Left colon (tissue), 2 donors: ENCODE measurements at places on chromosomes 12 and 14. TPM values are rescaled to one million over a fixed set of nuclear protein-coding genes. Genes with fewer than 3 reads are reported as not detected.
A peak's percentile ranks its signal among the peaks of the same experiment; 100 is the strongest.

- DNase-seq: peak; percentile 41
Measured at GRCh38 chr14:67764496-67764895, 51.9 kb downstream of the ZFYVE26 start.

DNA sequence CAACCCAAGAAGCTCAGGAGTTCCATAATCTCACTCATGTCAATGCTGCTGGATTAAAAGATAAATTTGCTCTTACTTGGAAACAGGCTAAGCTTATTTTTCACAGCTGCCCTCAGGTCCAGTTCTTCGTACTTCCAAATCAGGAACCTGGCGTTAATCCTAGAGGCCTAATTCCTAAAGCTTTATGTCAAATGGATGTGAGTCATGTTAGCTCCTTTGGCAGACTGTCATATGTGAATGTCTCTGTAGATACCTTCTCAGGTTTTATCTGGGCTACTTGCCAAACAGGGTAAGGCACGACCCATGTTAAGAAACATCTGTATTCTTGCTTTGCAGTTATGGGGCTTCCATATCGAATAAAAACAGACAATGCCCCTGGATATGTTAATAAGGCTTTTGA lies 504.6 kb downstream of the ALG10 start:
- no peak for DNase-seq

GRCh38 chr14:102074415-102074964 lies 12.4 kb downstream of the HSP90AA1 start:
- DNase-seq: no peak

DNA sequence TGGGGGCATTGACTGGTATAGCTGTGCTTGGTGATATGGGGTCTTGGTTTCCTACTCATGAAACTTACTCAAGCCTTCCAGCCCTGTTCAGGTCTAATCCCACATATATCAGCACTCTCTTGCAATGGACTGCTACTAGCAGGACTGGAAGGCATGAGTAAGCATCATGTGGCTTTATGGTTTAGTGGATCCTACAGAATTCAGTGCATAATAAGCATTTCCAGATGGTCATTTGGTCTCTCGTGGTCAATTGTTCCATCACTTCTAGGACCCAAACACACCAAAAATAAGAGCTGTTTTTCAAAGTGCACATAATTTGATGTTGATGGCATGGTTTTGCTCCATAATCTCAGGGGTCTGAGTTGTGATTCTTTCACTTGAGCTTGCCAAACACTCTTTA lies 114.4 kb downstream of the LMNTD1 start:
- no peak for DNase-seq

Gene CCDC92
- 20.6 TPM for total RNA-seq
